Smooth muscle cell of the coronary artery (primary cell): ENCODE measurements at places on chromosomes 2 and 18. TPM values are rescaled to one million over a fixed set of nuclear protein-coding genes. Genes with fewer than 3 reads are reported as not detected.

Gene SLC4A3
- 1.7 and 2.1 TPM in 2 replicates for total RNA-seq

Gene WDR33
- 18.3 and 36.5 TPM in 2 replicates for total RNA-seq

Gene HOXD13
- total RNA-seq: not detected in 2 replicates

Gene CDH20
- total RNA-seq: 0.82 TPM in 1 of 2 replicates, not detected in the other

Gene OR6B2
- not detected in 2 replicates for total RNA-seq

Gene HOXD8
- total RNA-seq: 0.23 and 1.9 TPM in 2 replicates

Gene ALPG
- total RNA-seq: not detected in 2 replicates

Gene CNTNAP5
- total RNA-seq: 0.38 TPM in 1 of 2 replicates, not detected in the other

Gene DNAH7
- 0.53 and 0.94 TPM in 2 replicates for total RNA-seq

Gene RPRM
- total RNA-seq: not detected in 2 replicates

Gene AQP4
- not detected in 2 replicates for total RNA-seq

Gene TSPYL6
- total RNA-seq: under 0.01 TPM in 1 of 2 replicates, not detected in the other

Gene RAPGEF4
- total RNA-seq: 0.90 and 3.0 TPM in 2 replicates

Gene FSHR
- not detected in 2 replicates for total RNA-seq
